Activated T-cell treated with anti-CD3 and anti-CD28 coated beads, Interleukin-2, amount 50 U/mL, for 72 hours (primary cell): ENCODE measurements at places on chromosomes 11 and 22. TPM values are rescaled to one million over a fixed set of nuclear protein-coding genes. Genes with fewer than 3 reads are reported as not detected.

DNA sequence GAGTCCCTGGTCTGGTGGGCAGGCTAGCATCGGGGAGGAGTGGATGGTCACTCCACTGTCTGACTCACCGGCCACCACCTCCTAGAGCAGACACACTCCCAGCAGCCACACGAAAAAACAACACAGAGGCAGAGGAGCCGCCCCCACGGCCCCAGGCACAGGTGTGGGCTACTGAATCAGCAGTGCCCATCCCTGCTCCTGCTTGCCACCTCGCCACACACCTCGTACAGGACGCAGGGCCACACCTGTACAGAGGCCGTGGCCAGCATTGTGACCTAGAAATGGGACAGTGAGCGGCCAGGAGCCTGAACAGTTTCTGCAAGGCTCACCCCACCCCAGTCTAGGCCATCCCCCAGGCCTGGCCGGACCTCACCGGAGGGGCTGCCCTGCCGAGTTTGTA, 14.0 kb downstream of the TRIM29 start:
- H3K27ac ChIP-seq: no peak overlapping the region
- no peaks in the 10 kb centered on the region for H3K36me3 ChIP-seq
- no peaks in the 10 kb centered on the region for H3K4me1 ChIP-seq

GRCh38 chr22:45344334-45344733, 34.6 kb downstream of the FAM118A start:
- peaks cover 26% of the 10 kb centered on the region for H3K4me1 ChIP-seq
- H3K27ac ChIP-seq: no peak overlapping the region
- no peak for DNase-seq

DNA sequence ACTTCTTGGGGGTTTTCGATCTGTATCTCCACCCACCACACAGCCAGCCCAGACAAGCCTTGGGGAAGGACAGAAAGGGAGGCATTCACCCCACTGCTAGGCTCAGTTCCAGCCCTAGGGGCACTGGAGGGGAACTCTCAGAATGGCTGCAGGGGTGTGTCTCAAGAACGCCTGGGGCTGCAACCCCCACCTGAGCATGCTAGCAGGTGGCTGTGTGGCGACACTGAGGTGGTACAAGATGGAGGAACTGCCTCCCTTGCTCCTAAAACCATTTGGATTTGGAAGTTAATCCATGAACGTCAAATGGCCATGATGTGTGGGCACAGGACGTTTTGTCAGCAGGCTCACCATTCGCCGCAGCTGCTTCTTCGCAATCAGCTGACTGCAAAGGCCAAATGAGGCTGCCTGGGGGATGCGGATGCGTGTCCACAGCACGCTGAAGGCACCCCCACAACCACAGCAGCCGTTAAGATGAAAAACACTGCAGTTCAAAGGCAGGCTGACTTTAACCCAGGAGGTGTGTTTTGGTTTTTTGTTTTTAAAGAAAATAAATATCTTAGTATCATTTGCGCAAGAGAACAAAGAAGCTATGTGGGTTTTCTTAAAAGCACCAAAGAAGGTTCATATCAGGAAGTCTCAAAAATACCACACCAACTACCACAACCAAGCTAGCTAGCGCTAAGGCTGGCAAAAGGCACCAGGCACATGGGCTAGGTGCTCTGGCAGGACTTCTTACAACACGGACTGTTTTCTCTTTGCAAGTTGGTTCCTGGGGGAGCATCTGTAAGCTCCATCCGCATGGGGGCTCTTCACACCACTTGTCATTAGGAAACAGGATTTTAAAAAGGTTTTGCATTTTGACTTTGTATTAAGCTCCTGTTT, 22.2 kb upstream of the NAP1L4 start:
- H3K4me3 ChIP-seq: peak overlapping the region; percentile 50
- no peaks in the 10 kb centered on the region for H3K27me3 ChIP-seq
- H3K36me3 ChIP-seq: peaks cover 11% of the 10 kb centered on the region
- H3K4me1 ChIP-seq: peaks cover 59% of the 10 kb centered on the region

- no peak for DNase-seq
- H3K4me3 ChIP-seq: no peak overlapping the region
- peaks cover 14% of the 10 kb centered on the region for H3K36me3 ChIP-seq
- no peak overlapping the region for H3K27ac ChIP-seq
- peaks cover 17% of the 10 kb centered on the region for H3K27me3 ChIP-seq
- H3K4me1 ChIP-seq: no peaks in the 10 kb centered on the region
Measured at GRCh38 chr11:68643585-68643984, 40.8 kb upstream of the GAL start.

DNA sequence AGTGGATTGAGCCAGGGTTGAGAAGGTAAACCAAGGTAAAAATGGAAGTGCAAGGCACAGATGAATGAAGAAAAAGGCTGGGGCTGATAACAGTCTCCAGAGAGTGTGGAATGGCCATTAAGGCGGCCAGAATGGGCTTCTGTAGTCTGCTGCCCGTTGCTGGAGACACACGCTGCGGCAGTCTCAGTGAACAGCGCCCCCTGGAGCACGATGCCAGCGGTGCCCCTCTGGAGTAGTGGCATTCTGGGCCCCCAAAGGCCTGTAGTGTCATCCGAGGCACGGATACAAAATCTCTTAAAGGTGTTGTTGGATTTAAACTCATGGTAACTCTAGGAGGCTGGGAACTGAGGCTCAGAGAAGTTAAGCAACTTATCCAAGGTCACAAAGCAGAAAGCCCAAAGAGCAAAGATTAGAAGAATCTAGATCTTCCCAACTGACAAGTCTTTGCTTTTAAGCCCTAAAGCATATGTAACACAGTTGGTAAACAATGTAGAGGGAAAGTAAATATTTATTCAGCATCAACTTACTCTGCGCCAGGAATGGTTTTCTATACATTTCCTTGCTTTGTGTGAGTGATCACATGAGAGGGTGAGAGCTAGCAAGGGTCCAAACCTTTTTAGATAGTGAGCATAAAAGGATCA, 18.2 kb downstream of the KCNJ1 start:
- H3K4me3 ChIP-seq: no peak overlapping the region
- H3K4me1 ChIP-seq: peaks cover 18% of the 10 kb centered on the region
- H3K27me3 ChIP-seq: no peaks in the 10 kb centered on the region

- no peaks in the 10 kb centered on the region for H3K4me1 ChIP-seq
- H3K27ac ChIP-seq: no peak overlapping the region
- no peaks in the 10 kb centered on the region for H3K27me3 ChIP-seq
Measured at GRCh38 chr11:69661413-69661715, 13.8 kb downstream of the LTO1 start.

- no peaks in the 10 kb centered on the region for H3K27me3 ChIP-seq
- no peaks in the 10 kb centered on the region for H3K36me3 ChIP-seq
- no peaks in the 10 kb centered on the region for H3K4me1 ChIP-seq
- no peak overlapping the region for H3K27ac ChIP-seq
Measured at GRCh38 chr22:44883011-44883421, 126.8 kb downstream of the PHF21B start.

The FUT4 gene
- 5.4 TPM for total RNA-seq
